ENCODE measurements at places on chromosomes 5 and 9.
A peak's percentile ranks its signal among the peaks of the same experiment; 100 is the strongest.

- peaks cover 3% of the 10 kb centered on the region for H3K4me1 ChIP-seq
- H3K36me3 ChIP-seq: no peaks in the 10 kb centered on the region
- no peak for DNase-seq
- no peak overlapping the region for H3K4me3 ChIP-seq
- no peaks in the 10 kb centered on the region for H3K27me3 ChIP-seq
- no peak overlapping the region for H3K27ac ChIP-seq
These were observed 39.6 kb downstream of the SH3PXD2B start for GRCh38 chr5:172414531-172415361.

- no peaks in the 10 kb centered on the region for H3K4me1 ChIP-seq
- no peaks in the 10 kb centered on the region for H3K36me3 ChIP-seq
- no peak for DNase-seq
- no peak overlapping the region for H3K4me3 ChIP-seq
These were observed 35.2 kb upstream of the IRX4 start for GRCh38 chr5:1917830-1918487.

- H3K27me3 ChIP-seq: peaks cover 12% of the 10 kb centered on the region
- H3K27ac ChIP-seq: no peak overlapping the region
- no peaks in the 10 kb centered on the region for H3K36me3 ChIP-seq
- no peaks in the 10 kb centered on the region for H3K4me1 ChIP-seq
- no peak overlapping the region for H3K4me3 ChIP-seq
These were observed 149.3 kb upstream of the FSTL4 start for GRCh38 chr5:133761632-133762031.

DNA sequence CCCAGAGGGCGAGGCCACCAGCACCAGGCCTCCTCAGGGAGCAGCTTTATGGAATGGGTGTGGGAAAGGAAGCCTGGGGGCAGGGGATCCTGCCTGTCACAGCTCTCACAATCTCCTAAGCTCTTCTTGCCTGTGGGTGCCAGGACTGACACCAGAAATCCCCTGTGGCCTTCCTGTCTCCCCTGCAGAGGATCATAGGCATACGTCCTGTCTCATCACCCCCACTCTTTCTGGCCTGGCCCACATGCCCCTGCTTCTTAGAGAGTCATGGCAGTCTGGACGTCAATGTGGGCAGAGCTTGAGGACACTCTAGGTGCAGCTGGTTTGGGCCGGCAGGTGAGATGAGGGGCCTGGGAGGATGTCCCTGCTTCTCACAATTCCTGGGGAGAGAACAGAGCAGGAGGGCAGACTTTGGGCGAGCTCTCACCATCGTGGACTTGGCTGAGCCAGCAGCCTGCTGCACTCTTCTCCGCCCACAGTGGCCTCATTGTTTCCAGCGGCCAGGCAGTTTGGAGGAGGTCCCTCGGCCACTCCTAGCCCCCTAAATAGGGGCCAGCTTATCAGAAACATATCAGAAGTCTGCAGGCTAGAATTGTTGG is 67.3 kb upstream of the ZFR start:
- no peak overlapping the region for H3K4me3 ChIP-seq
- no peaks in the 10 kb centered on the region for H3K27me3 ChIP-seq
- H3K27ac ChIP-seq: no peak overlapping the region
- no peak for DNase-seq

DNA sequence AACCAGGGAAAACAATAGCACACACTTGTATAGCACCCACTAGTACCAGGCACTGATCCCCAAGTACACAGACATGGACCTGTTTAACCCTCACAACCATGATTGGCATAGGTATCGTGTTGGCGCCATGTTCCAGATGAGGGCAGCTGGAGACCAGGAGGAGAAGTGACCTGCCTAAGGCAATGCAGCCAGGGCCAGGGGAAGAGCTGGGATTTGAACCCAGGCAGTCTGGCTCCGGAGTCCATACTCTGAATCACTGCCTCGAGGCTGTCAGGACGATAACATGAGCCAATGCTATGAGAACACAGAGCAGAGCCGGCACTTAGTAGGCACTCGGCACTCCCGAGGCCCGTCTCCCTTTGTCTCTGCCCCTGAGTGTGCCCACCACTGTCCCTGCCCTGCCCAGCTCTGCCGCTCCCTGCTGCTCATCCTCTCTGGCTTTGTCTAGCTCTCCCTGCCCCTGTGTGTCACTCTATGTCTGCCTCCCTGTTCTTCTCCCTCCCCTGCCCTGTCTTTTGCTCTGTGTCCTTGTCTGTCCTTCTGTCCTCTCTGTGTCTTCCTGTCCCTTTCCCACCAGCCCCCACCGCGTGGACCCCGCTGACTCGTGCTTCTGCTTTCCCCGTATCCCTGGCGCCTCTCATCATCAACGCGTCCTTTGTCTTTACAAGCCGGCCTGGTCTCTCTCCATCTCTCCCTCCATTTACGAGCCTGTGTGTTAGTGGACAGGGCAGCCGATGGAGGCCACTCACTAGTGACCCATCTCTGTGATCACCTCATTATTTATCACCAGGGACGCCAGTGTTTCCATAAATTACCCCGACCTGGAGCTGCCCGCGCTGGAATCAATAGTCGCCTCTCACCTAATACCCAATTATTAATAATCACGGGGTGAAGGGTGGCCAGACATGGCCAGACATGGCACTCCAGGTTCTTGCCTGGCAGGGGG is 99.4 kb upstream of the MVB12B start:
- no peak for DNase-seq
- no peak overlapping the region for H3K4me3 ChIP-seq
- peaks cover 10% of the 10 kb centered on the region for H3K4me1 ChIP-seq
- H3K27ac ChIP-seq: no peak overlapping the region

GRCh38 chr5:177473443-177474001 is at the start of gene DBN1:
Gene DBN1, minus strand, starts transcription at chr5:177473634. Its CDS starts 113 bp downstream, at chr5:177473521.
- H3K27ac ChIP-seq: no peak within 1 kb of the TSS
- peaks cover 5% of the 10 kb centered on the region for H3K27me3 ChIP-seq
- H3K36me3 ChIP-seq: no peaks in the 10 kb centered on the region
- peak; percentile 40 for DNase-seq

DNA sequence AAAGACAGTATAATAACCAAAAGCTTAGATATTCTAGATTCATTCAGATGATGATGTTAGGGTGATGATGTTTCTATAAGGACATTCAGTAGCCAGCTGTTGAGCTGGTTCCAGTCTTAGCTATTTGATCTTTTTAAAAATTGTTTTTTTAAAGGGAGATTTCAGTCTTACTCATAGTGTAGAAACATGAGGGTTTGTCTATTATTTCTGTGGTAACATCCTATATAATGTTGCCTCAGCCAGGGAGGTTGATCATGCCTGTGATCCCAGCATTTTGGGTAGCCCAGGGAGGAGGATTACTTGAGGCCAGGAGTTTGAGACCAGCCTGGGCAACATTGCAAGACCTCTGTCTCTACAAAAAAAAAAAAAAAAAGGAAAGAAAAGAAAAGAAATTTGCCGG is 167.8 kb downstream of the DOCK2 start:
- no peak for DNase-seq
- peaks cover 60% of the 10 kb centered on the region for H3K36me3 ChIP-seq
- H3K4me3 ChIP-seq: no peak overlapping the region
- H3K4me1 ChIP-seq: peaks cover 9% of the 10 kb centered on the region

GRCh38 chr5:97666783-97667182 is 483.7 kb upstream of the RIOK2 start:
- no peak overlapping the region for H3K27ac ChIP-seq
- no peak for DNase-seq
- no peaks in the 10 kb centered on the region for H3K36me3 ChIP-seq
- no peaks in the 10 kb centered on the region for H3K27me3 ChIP-seq

DNA sequence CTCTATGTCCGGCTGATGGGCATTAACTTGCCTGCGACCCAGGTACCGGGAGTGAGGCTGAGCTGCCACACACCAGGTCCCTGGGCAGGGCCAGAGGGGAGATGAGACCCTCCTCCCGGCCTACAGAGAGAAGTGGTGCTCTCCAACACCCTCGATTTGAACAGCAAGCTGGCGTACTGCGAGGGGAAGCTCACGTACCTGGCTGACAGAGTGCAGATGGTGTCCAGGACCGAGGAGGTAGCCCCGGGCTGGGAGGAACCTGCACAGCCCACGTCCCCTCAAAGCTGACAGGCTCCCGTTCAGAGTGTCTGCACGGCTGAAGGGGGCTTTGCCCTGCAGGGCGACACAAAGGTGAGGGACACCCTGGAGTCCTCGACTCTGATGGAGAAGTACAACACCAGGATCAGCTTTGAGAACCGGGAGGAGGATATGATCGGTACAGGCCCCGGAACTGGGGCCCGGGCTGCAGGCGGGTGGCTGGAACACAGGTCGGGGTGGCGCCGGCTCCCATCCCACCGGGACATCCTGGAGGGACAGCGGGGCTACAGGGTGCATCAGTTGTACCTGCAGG is 1.0 kb upstream of the RABL6 start:
- peaks cover 47% of the 10 kb centered on the region for H3K4me1 ChIP-seq
- H3K27ac ChIP-seq: peak overlapping the region; percentile 81
- peaks cover 10% of the 10 kb centered on the region for H3K36me3 ChIP-seq

DNA sequence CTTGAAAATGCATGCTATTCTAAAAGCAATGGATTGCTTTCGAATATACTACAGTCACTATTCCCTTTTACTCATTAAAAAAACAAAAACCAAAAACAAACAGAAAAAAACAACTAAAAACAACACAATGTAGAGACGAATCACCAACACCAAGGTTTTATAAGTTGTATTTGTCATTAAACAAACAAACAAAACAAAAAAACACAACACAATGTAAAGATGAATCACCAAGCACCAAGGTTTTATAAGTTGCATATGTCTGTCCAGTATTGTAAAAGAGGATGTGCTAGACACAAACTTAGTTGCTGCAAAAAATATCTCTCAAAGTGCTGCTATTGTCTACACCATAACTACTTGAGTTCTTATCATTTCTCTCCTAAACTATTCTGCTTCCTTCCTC is 1269.2 kb downstream of the EFNA5 start:
- no peaks in the 10 kb centered on the region for H3K4me1 ChIP-seq
- no peaks in the 10 kb centered on the region for H3K27me3 ChIP-seq
- H3K4me3 ChIP-seq: no peak overlapping the region
- no peak for DNase-seq
- no peak overlapping the region for H3K27ac ChIP-seq

GRCh38 chr9:114798780-114799427 is 6.9 kb downstream of the TNFSF15 start:
- no peak for DNase-seq
- H3K36me3 ChIP-seq: no peaks in the 10 kb centered on the region
- no peak overlapping the region for H3K4me3 ChIP-seq
- H3K4me1 ChIP-seq: no peaks in the 10 kb centered on the region

- H3K36me3 ChIP-seq: no peaks in the 10 kb centered on the region
- DNase-seq: peak; percentile 21
- H3K27ac ChIP-seq: no peak overlapping the region
- no peaks in the 10 kb centered on the region for H3K4me1 ChIP-seq
- no peak overlapping the region for H3K4me3 ChIP-seq
These were observed 16.1 kb upstream of the NEUROG1 start for GRCh38 chr5:135551593-135552447.

DNA sequence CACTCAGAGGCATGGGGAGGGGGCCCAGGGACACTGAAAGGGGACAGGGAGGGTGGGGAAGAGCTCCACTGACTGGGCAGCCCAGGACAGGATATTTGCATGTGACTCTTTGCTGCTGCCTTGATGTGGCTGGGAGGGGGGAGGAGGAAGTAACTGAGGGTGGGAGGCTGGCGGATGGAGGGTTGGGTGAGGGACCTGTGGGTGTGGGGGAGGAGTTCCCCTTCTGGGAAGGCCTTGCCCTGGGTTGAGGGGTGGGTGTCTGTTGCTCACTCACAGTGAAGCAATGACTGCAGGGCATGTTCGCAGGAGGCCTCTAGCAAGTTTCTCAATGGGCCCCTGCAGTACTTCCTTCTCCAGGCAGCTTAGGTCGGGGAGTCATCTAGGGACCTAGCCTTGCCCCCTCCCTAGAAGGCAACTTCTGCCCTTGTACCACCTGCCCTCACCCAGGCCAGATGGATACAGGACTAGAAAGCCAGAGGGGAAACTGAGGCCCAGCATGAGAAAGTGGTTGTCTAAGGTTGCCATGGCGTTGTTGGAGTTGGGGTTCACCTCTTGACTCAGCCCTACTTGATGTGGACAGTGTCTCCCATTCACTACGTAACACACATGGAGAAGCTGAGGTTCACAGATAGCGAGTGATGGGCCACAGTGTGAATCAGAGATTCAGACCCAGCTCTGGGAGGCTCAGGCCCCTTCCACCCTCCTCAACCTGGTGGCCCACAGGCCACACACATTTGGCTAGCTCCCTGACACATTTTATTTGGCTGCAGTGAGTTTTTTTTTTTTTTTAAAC is 3.0 kb downstream of the GRK6 start:
- peaks cover 92% of the 10 kb centered on the region for H3K4me1 ChIP-seq
- DNase-seq: peak; percentile 75
- peaks cover 59% of the 10 kb centered on the region for H3K36me3 ChIP-seq
- peak overlapping the region; percentile 92 for H3K27ac ChIP-seq

DNA sequence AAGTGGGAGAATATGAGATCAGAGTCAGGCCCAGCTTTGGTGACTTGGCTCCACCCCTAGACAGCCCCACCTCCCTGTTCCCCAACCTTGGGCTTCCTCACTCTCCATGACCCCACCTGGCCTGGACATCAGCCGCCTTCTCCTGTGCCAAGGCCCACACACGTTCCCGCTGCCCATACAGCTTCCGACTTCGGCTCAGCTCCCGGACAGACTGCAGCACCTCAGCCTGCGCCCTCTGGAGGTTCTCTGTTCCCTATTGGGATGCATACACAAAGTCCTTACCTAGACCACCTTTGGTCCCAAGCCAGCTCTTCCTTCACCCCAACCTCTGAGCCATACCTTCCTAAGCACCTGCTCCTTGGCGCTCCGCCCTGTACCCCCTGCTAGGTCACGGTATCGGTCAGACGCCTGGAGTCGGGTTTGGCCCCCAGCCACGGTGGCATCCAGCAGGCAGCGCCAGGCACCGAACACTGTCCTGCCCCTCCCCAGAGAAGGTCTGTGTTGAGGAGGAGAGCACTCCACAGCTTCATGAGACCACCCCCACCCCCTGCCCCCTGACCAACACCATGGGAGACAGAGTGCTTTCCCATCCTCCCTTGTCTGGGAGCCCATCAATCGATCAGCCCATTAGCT is 2.0 kb downstream of the FCHSD1 start:
- peaks cover 28% of the 10 kb centered on the region for H3K4me1 ChIP-seq
- H3K36me3 ChIP-seq: peaks cover 39% of the 10 kb centered on the region
- H3K27ac ChIP-seq: peak overlapping the region; percentile 34
- no peak overlapping the region for H3K4me3 ChIP-seq

- H3K4me3 ChIP-seq: no peak overlapping the region
- H3K27ac ChIP-seq: peak overlapping the region; percentile 18
- peaks cover 59% of the 10 kb centered on the region for H3K36me3 ChIP-seq
- peaks cover 67% of the 10 kb centered on the region for H3K4me1 ChIP-seq
- no peaks in the 10 kb centered on the region for H3K27me3 ChIP-seq
- no peak for DNase-seq
These were observed 7.7 kb downstream of the RALGDS start for GRCh38 chr9:133113163-133113948.

Data from CD4-positive, alpha-beta T cell (primary cell).